ENCODE measurements at places on chromosomes 7 and 10.

DNA sequence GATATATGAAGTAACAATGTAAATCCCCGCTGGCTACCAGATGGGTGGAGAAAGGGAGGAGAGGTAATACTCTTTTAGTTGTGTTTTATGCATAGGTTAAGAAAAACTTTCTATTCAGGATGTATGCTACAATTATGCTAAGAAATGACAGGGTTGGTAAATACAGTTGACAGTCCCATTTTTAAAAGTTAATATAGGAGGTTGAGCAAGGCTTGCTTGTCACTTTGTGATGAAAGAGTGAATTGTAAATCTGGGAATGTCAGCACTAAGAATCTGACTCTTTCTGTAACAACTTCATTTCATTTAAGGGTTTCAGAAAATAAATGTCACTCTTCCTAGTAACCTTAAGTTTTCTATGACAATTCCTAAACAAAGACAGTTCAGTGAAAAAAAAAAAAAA is 59.8 kb downstream of the PTPRZ1 start:
- DNase-seq, result no peak

- DNase-seq, result no peak
Measured at GRCh38 chr10:79072994-79073645, 4.4 kb downstream of the ZMIZ1 start.

DNA sequence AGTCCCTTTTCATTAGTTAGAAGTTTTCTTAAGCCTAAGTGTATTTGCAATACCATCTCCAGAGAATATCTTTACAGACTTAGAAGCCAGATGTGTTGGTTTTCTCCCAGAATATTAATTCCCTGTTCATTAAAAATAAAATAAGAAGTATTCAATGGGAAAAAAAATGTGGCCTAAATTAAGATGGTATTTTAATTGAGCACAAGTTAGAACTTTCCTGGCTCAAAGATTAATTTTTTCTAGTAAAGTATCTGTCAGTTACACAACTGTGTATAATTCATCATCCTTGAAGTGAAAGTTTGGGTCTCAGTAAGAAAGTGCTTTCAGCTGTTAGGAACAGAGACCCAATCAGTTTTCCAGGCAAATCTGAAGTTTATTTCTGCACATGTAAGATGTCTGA is 1179.5 kb upstream of the C7orf33 start:
- no peak for DNase-seq

GRCh38 chr10:14180911-14181566 is 149.7 kb downstream of the FRMD4A start:
- no peak for DNase-seq

DNA sequence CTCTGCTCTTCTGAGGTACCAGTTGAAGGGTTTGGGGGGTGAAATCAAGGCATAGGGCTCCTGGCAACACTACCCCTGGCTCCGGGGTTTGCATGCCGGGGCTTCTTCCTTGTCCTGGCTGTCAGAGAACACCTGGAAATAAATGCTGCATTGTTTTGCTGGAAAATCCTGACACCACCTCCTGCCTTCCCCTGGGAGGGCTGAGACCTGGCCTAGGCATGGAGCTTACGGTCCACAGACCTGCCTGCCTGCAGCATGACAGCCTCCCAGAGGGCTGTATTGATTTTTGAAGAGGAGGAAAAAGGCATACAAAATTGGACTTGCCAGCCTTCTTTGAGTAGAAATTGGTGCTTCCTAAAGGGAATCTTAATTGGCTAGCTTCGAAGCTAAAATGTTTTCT is 227.1 kb downstream of the MGMT start:
- DNase-seq, result no peak

GRCh38 chr7:28490831-28491230 is 78.5 kb downstream of the CREB5 start:
- DNase-seq, result no peak

DNA sequence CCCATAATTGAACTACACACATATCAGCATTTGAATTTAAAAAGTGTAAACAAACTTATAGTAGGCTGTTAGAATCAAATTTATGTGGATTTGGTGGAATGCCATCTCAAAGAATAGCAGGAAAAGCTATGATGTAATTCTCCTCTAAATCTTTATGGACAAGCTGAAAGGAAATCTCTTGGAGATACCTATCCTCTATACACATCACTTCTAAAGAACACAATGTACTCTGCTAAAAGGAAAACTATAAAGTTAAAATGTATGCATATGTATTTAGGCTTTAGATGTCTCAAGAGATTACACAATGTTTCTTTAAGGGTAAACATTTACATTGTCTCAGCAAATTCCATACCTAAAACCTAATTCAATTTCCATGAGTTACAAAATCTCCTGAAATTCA is 323.3 kb downstream of the CRPPA start:
- no peak for DNase-seq

GRCh38 chr10:122466951-122467381 is 5.6 kb downstream of the HTRA1 start:
- DNase-seq, result no peak

- DNase-seq, result no peak
Measured at GRCh38 chr10:86062647-86063145, 303.9 kb downstream of the GRID1 start.

DNA sequence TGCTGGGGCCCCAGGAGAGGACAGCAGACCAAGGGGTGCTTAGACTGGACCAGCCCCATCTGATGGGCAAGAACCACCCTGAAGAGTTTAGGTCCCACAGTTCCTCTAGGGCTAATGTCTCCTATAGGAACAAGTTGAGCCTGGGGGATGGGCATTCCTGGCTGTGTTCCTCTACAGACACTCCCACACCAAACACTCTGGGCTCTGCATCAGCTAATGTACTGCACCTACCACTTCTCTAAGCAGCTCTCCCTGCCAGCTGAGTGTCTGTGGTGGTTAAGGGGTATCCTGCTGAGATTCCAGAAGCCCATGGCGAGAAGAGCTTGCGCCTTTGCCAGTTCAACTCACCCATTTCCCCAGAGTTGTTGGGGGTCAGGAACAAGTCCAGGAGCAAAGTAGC is 284.1 kb upstream of the CSTF2T start:
- no peak for DNase-seq

GRCh38 chr7:39950473-39951225 is 593 bp downstream of the CDK13 start:
- DNase-seq, result peak; percentile 38

Measured in Caco-2 (cell line).